CD4-positive, alpha-beta T cell treated with Interleukin-21 for 1 hour (primary cell): ENCODE measurements at places on chromosomes 2 and 18.

- DNase-seq, result no peak
Observed at GRCh38 chr2:29700560-29700959, 220.8 kb downstream of the ALK start.

DNA sequence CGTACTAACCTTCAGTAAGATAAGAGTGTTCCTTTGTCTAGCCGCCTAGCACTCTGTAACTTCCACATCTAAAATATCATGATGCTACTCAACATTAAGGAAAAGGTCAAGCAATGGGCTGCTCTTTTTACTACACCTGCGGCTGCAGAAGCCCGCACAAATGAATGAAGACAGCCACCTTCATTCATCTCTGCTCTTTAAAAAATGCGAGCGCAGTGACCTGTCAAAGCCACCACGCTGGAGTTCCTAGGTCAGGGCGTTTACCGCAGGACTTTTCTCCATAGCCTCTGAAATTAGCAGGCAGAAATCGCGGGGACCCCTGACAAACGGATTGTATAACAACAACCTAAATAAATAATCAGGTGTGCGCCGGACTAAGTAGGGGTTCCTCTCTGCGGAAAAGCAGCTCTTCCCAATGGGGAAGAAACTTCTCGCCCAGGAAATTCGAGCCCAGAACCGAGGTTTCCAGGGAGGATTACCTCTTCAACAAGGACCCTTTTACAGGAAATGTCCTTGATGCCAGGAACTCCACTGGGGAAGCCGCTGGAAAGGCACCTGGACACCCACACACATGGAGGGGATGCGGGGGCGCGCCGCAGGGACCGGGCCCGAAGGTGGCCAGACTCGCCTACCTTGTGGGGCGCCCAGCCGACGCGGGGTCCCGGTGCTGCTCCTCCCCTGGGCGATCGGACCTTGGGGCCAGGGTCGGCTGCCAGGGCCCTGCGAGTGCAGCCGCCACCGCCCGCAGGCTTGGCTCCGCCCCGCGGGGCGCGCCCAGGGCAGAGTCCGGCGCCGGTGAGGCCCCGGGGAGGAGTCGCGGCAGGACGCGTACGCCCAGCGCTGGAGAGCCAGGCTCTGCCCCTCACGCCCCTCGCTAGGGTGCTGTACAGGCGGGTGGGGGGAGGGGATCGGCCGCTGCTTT is at the start of gene CCDC68:
CCDC68 (minus strand) TSS at position 758 of the 922 bp plus-strand sequence. CDS start 16,670 bp downstream, outside the sequence.
- DNase-seq, result no peak

GRCh38 chr2:31011587-31011986 is 126.7 kb downstream of the GALNT14 start:
- DNase-seq, result no peak

DNA sequence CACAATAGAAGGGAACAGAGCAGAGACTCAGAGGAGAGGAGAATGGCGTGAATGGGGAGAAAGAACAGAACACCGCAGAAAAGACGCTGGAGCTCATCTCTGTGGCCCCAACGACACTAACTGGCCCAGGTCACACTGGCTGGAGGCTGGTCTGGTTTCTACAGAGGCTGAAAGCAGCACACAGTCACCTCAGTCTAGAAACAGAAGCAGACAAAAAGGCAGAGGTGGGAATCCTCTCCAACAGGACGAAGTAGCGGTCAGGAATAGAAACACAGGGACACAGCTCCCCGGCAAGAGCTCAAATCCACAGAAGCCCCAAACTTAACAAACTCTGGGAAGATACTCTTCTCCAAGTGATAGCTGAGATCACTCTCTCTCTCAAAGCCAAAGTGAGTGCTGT is 9.2 kb downstream of the SLC66A2 start:
- no peak for DNase-seq

DNA sequence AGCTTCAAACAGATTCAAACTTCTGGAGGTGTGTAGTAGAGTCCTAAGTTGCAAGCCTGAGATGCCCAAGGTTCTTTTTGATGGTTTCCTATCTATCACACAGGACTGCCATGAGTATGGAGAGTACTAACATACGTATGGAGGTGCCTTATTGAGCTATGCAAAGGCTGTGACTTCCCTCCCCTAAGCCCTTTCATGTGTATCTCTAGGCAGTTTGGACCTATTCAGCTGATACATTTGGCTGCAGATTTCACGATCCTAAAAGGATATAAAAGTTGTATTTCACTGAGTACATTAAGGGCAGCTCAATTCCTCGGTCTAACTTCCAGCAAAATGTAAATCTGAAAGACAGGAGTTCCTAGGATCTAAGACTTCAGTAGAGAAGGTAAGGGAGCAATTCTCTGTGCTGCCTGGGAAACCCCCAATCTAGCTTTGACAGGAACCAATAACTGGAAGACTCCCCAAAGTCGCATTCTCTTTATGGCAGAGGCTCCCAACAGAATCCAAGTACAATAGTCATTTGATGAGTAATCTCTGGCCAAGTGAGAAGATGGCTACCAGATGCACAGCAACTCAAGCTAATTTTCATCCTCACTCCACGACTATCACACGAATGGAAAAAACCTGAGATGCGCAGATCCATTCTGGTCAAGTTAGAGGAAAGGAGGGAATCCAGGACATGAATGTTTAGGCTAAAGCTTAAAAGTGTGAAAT is 83.8 kb downstream of the ATL2 start:
- no peak for DNase-seq

DNA sequence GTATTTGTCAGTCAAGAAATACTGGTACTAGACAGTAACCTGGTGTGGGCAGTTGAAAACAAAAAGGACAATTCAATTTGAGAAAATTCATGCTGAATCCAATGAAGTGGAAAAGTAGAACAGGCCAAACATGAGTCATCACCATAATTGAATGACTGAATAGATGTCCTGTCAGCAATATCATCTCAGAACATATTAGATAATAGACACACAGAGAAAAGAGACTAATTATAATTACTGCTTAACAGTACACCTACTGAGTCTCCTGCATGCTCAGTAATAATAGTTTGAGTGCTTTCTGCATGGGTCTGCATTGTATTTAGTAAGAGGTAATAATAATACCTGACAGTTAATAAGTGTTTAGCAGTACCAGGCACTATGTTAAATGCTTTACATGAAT is 138.6 kb upstream of the ZC3H15 start:
- no peak for DNase-seq

- no peak for DNase-seq
Observed at GRCh38 chr2:20504174-20504573, 57.3 kb downstream of the RHOB start.

- no peak for DNase-seq
Observed at GRCh38 chr18:9869715-9870430, 15.9 kb upstream of the TXNDC2 start.

GRCh38 chr2:146634230-146635097 is 1210.4 kb upstream of the ACVR2A start:
- DNase-seq, result no peak

GRCh38 chr2:170144761-170145160 is 33.2 kb upstream of the MYO3B start:
- DNase-seq, result no peak

DNA sequence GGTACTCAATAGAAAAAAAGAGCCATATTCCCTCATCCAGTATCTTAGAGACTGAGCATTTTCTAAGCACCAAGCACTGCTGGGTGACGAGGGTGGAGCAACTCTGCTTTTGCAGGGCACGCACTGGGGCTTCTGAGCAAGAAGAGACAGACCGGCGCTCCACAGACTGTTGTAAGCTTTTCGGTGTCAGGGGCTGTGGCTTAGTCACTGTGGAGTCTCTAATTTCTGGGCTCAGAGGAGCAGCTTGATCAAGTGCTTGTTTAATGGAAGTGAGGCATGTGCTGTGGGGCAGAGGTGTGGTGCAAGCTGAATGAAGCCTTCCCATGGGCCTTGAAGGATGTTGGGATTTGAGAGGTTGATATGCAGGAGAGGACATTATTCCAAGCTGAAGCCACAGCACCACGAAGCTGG is 227.1 kb downstream of the MYCN start:
- DNase-seq, result no peak

- DNase-seq, result no peak
Observed at GRCh38 chr2:223314811-223315210, 262.8 kb downstream of the KCNE4 start.

GRCh38 chr2:151777487-151777886 is 43.2 kb upstream of the NEB start:
- no peak for DNase-seq

GRCh38 chr2:84283506-84283905 is 175.6 kb downstream of the SUCLG1 start:
- DNase-seq, result no peak

- DNase-seq, result peak; percentile 87
Observed at GRCh38 chr2:127408004-127408806, 10.0 kb upstream of the PROC start.

DNA sequence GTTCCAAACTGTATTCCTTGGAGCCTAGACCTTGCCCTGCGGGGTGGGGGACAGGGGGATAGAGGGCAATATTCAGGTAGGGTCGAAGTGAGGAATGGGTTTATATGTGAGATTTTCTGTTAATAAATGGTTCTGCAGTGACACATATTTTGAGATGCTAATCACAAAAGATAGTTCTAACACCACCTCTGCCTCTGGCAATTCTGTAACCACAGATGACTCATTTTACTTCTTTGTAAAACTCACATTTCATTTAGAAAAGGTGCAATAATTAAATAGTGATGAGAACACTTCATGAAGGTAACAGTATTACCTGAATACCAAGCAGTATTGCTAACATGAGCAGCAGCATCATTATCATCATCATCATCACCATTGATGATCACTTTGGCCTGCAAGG is 306.6 kb downstream of the SUCLG1 start:
- DNase-seq, result no peak

- DNase-seq, result no peak
Observed at GRCh38 chr2:1481406-1482252, 68.4 kb downstream of the TPO start.

DNA sequence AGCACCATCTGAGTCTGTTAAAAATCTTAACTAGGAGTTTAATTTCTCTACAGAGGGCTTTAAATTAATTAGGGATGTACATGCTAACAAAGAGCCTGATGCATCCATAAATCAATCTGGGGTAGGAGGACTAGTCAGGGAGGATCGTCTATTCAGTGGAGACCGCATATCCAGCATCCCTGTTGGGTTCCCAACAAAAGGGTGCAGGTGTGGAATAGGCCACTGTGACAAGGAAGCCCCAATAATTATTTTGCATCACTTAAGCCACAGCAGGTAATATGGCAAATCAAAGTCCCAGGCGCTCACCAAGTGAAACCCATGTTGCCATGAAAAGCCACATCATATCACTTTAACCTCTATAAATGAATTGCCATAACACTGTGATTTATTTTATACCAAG is 392.3 kb downstream of the NCKAP5 start:
- no peak for DNase-seq

GRCh38 chr2:85318222-85319074 is 9.3 kb downstream of the TGOLN2 start:
- no peak for DNase-seq

DNA sequence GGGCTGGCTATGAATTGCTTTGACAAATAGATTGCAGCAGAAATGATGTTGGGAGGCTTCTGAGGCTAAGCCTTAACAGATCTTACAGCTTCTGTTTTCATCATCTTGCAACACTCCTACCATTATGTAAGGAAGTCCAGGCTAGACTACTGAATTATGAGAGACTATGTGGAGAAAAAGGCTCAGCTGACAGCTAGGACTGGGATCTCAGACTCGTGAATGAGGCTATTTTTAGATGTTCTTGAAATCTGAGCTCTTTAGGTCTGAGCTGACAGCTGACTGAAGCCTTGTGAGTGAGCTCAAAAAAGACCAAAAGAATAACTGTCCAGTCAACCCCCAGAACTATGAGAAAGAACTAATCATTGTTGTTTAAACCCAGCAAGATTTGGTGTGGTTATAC is 70.3 kb downstream of the VWC2L start:
- no peak for DNase-seq

GRCh38 chr2:224668123-224668909 is 47.8 kb downstream of the CCDC195 start:
- DNase-seq, result no peak

GRCh38 chr2:187174582-187174981 is 273.5 kb downstream of the CALCRL start:
- no peak for DNase-seq

DNA sequence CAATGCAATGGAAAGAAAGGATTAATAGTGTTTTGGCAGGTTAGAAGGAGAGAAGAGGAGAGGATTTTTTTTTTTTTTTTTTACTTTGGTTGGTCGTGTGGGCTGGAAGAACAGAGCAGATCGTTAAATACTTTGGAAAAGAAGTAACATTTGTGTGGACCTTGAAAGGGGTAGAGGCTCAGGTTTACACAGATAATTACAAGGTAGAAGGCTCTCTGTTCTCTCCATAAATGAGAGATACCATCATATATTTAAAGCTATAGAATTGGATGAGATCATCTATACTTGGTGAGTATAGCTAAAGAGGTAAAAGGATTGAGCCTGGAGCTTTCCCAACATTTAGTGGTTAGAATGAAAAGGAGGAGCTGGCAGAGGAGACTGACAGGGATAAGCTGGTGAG is 49.0 kb downstream of the SMCHD1 start:
- DNase-seq, result no peak

GRCh38 chr2:206031950-206032567 is 53.9 kb downstream of the INO80D start:
- no peak for DNase-seq

DNA sequence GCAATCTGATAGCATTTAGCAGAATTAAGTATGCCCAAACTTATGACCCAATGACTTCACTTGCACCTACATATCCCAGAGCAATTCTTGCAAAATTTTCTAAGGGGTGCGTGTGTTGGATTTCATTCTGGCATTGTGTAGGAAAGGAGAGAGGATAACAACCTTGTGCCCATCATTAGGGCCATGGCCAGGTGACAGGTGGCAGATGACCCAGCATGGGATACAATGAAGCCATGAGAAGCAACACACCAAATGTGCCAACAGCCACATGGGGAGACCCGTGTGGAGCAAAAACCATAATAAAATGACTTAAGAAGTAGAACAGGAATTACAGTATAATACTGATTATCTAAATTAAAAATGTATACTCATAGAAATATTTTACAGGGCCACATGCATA is 166.9 kb upstream of the EPB41L3 start:
- DNase-seq, result no peak

DNA sequence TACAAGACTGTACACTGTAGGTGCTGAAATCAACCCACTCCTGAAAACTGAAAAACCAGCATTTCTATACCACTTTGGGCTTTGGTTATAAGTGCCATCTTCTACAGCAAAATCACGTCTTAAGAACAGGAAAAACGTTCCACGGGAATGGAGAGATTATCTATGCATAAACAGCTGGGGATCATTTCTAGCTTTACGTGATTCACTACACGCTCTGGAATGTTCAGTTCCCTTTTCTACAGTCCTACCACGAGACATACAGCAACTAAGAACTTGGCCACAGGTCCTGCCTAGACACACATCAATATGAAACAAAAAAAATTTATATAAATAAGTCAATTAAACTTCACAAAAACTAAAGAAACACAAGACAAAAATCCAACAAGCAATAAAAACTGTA is 3.6 kb downstream of the CXCR4 start:
- DNase-seq, result no peak

DNA sequence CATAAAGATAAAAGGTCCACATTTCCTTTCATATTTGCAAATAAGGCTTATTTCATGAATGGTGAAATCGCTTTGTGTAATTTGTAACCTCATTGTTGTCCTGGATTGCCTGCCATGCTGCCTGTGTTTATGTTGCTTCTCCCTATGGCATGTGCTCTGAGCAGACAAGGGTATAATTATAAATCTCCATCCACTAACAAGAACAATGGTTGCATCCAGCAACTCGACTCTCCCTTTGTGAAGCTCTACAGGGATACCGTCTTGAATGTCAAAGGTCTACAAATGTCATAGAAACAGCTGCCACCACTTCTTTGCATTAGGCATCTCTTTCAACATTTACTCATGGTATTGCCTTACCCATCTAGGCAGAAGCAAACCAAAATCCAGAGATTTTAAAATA is 209.6 kb downstream of the SLC8A1 start:
- DNase-seq, result no peak
